Hypothalamus (tissue), 51 donors: ENCODE measurements at places on chromosomes 12 and 14.

- DNase-seq = no peak
Measured at GRCh38 chr14:78162202-78162601, 8.0 kb upstream of the NRXN3 start.

DNA sequence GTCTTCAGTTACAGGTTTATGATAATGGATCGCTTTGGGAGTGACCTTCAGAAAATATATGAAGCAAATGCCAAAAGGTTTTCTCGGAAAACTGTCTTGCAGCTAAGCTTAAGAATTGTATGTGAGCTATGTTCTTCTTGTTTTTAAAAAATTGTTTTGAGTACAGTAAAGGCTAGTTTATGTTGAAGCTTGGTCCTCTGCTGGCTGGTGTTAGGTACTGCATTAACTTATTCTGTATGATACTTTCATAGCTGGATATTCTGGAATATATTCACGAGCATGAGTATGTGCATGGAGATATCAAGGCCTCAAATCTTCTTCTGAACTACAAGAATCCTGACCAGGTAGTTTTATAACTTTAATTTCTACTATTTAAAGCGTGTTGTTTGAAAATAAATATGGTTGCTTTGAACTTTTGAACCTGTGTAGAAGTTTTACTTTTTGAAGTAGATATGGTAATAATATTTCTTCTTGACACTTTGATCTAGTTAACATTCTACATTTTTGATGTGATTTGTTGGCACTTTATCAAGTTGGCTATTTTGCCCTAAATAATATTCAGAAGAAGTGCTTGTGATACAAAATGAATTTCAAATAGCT is 55.7 kb downstream of the VRK1 start:
- DNase-seq = no peak

DNA sequence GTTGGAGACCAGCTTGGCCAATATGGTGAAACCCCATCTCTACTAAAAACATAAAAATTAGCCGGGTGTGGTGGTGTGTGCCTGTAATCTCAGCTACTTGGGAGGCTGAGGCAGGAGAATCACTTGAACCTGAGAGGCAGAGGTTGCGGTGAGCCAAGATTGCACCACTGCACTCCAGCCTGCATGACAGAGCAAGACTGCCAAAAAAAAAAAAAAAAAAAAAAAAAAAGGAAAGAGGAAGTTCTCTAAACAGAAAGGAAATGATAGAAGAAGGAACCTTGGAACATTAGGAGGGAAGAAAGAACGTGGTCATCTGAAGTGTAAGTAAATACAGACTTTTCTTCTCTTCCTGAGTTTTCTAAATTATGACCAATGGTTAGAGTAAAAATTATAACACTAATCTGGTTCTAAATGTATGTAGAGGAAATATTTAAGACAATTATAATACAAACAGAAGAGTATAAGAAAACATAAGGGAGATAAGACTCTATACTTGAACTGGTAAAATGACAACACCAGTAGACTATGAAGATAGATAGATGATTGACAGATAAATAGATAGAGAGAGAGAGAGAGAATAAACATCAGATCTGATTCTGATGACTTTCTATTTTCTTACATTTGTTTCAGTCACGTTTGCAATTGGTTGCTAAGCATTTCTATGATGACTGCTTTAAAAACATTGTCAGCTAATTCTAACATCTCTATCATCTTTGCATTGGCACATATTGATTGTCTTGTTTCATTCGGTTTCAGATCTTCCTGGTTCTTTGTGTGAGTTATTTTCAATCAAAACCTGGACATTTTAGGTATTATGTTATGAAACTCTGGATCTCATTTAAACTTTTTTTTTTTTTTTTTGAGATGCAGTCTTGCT is 12.9 kb upstream of the CORO1C start:
- DNase-seq = no peak

DNA sequence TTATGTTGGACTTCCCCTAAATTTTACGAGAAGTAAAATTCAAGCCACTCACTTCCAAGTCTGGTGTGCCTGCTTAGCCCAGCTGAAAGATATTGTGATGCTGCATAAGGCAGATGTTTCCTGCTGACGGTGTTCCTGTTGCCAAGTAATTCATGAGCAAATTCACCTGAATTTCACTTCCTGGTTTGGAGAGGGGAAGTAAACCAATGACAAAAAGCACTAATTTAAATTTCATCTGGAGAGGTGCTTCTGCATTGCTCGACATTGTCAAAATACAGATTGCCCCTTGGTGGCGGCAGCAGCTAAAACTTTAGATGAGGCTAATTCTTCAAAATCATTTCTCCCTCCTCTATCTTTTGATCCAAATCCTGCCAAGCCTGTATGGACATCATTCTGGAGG is 281.1 kb downstream of the AACS start:
- no peak for DNase-seq

GRCh38 chr12:67742461-67742860 is 93.9 kb downstream of the DYRK2 start:
- DNase-seq = no peak

DNA sequence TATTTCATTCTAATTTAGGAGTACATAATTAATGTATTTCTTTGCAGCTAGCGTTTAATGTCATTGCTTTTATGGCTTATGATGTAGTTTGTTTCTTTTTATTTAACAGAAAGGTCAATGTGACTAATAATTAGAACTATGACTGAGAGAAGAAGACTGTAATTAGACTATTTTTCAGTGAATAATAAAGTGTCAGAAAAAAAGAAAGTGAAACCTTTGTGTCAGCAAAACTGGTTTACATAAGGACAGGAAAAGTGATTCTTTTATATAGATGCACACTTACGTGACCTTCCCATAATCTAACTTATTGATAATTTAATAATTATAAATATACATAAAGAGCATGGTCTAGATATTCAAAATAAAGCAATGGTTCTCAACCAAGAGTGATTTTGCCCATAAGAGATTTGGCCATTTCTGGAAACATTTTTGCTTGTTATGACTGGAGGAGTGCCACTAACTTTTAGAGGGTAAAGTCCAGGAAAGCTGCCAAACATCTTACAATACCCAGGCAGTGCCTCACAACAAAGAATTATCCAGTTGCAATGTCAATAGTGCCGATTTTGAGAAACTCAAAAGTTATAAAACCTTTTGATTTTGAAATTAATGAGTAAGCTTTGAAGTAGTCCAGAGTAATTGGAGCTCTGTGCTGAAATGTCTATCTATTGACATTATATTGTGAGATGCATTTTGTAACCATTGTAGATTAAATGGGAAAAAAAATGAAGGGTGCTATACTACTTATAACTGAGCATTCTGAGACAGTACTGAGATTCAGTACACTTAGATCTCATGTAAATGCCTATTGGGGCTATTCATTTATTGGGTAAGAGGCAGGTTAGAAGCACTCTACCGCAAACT is 227.1 kb downstream of the C12orf50 start:
- no peak for DNase-seq

DNA sequence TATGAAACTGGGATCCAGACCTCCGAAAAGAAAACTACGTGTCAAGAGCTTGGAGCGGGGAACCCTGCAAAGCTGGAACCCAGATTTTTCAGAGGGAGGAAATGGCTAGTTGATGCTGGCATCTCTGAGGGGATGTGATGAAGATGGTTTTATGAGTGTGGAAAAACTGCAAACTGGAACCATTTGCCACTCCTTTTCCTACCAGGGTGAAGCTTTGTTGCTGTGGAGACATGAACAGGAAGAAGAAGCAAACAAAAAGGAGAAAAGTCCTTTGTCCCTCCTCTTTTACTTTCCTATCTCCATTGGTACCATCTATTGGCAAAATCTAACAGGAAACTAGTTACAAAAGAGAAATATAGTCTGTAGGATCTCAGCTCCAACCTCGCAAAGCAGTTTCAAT is 39.2 kb downstream of the CDK17 start:
- no peak for DNase-seq

- no peak for DNase-seq
Measured at GRCh38 chr12:122908915-122909314, 13.0 kb upstream of the VPS37B start.
